Fibroblast of the aortic adventitia (primary cell): ENCODE measurements at places on chromosomes 12 and 14. TPM values are rescaled to one million over a fixed set of nuclear protein-coding genes. Genes with fewer than 3 reads are reported as not detected.
A peak's percentile ranks its signal among the peaks of the same experiment; 100 is the strongest.

DNA sequence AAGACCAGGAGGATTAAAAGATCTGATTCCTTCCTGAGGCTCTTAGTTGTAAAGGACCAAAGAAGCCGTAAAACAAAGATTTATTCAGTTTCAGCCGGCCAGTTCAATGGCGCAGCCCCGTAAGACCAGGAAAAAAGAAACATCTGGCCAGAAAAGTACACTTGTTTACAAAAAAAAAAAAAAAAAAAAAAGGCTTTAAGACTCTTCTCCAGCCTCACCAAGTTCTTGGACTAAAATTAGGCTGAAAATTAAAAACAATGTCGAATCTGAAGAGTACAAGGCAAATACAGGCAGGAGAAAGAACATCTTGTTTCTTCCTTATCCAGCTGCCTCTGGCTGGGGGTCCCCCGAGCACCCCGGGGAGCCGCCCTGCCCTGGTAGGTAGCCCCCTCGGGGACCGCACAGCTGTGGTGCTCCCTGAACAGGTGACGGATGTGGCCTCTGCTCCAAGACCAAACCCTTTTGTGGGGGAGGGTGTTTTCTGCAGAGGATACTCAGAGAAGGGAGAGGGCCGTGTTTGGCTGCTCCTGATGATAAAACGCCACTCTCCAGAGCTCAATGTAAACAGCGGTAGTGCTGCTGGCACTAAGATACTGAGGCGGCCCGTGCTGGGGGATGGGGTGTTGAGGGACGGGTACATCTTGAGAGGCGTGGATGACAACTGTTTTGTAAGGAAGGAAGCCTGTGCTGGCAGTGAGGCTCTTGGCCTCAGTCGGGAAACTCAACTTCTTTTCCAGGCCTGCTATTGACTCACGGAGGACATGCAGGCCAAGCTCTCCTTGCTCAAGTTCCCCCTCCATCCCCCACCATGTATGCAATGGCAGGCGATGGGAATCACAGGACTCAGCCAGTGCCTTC lies 201.0 kb upstream of the DIO3 start:
- DNase-seq: no peak

Gene ZC3H10
- total RNA-seq: 5.9 and 7.3 TPM in 2 replicates

Gene SLC17A8
- total RNA-seq: not detected in 2 replicates

- peak; percentile 94 for DNase-seq
These were observed 72.5 kb downstream of the ITPK1 start for GRCh38 chr14:93042968-93043940.

Gene TAS2R9
- total RNA-seq: 0.09 TPM in 1 of 2 replicates, not detected in the other

GRCh38 chr14:89922031-89922907 lies 32.3 kb downstream of the EFCAB11 start:
- DNase-seq: peak; percentile 83

Gene AQP2
- total RNA-seq: not detected in 2 replicates

Gene KRT71
- not detected in 2 replicates for total RNA-seq

- no peak for DNase-seq
These were observed 165.4 kb upstream of the PWP1 start for GRCh38 chr12:107519906-107520859.

DNA sequence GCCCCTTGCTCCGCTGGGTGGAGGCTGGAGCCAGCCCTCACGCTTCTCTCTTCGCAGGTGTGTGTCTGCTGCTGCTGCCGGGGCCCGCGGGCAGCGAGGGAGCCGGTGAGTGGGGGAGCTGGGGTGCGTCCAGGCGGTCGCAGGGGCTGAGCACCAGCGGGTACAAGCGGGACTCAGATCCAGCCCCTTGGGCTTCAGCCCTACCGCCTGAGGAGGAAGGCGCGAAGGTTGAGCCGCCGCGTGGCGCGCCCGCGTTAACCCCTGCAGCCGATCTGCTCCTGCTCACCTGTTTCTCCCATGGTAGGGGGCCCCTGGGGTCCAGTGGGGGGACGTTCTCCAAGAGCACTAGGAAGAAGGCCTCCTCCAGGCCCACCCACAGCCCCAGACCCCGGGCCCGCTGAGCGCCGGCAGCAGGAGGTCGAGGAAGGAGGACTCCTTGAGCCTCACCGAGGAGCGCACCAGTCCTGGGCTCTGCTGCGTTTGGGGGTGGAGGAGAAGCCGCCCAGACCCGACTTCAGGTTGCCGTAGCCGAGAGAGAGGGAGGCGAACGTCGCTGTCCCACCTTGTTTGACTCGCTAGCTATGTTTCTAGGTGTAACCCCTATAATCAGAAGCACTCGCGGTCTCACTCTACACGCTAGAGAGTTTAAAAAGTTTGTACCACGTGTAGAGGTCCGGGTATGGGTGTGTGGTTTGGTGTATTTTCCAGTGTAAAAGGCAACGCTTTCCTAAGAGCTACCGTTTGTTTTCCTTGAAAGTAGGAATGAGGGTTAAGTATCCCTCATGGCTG lies 834 bp downstream of the COCH start:
- DNase-seq: no peak

- DNase-seq: peak; percentile 37
These were observed 63.2 kb downstream of the ERGIC2 start for GRCh38 chr12:29317556-29318363.

Gene TESPA1
- not detected in 2 replicates for total RNA-seq

Gene ADAM21
- total RNA-seq: 0.18 and 0.25 TPM in 2 replicates

DNA sequence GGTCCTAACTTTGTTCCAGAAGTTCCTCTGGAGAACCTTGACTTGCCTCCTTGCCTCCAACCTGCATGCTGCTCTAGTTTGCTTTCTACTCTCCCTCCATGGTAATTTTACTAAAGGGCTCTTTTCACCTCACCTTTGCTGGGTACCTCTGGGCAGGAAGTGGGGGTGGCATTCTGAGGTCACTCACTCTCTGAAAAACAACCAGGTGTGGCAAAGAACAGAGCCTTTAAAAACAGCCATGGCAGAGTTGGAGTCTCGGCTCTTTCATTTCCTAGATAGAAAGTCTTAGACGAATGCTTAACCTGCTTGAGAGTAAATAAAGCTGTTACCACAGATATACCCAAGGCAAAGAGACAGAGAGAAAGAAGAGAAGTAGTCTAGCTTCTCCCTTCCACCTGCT lies 827.9 kb downstream of the BCL11B start:
- no peak for DNase-seq

- DNase-seq: no peak
These were observed 37.0 kb upstream of the TCL1B start for GRCh38 chr14:95649230-95649629.

DNA sequence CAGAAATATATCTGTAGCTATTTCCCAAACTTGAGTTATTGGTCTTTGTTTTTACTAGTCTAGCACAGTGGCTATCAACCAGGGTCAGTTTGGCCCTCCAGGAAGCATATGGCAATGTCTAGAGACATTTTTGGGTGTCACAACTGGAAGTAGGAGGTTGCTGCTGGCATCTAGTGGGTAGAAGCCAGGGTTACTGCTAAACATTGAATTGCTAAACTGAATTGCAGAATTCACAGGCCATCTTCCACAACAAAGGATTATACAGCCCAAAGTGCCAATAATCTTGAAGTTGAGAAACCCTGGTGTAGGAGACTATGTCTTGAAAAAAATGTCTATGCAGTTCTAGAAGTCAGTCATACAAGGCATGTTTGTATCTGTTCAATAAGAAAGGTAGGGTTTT lies 27.7 kb downstream of the ARHGAP5 start:
- DNase-seq: no peak
